T-helper 22 cell (primary cell): ENCODE measurements at places on chromosomes 7 and 10.

GRCh38 chr10:5419466-5420094 is 7.2 kb downstream of the NET1 start:
- no peak for DNase-seq

DNA sequence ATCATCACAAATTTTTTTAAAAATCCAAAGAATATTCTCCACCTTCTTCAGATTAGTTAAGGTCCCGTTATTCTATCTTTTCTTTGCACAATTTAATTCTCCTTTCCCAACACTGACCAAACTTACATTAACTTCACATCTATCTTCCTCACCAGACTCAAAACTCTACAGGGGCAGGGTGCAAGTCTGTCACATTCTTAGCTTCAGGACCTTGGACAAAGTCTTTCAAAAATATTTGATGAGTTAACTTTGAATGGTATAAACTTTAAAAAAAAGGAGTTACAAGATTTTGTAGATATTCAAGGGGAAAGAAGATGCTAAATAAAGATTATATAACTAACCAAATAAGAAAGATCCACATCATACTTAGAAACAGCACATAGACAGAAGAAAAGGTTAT is 132.7 kb downstream of the ZNF438 start:
- no peak for DNase-seq

GRCh38 chr7:150385302-150385723 is 6.2 kb downstream of the ZNF775 start:
- DNase-seq, result no peak

DNA sequence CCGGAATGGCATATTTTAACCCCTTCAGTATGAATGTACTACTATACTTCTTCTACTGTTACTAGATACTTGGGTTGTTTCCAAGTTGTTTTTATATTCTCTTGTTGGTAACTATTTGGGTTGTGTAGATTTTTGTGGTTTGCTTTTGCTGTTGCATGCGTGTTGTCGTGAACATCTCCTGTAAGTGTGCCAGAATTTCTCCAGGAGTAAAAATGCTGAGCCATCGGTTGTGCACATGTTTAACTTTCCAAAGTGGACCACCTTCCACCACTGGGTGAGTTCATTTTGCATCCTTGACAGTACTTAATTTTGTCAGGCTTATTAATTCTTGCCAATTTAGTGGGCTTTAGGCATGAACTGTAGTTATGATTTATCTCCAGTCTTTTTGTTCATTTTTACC is 47.9 kb downstream of the CSGALNACT2 start:
- no peak for DNase-seq

- DNase-seq, result no peak
Measured at GRCh38 chr7:116653204-116653603, 18.8 kb upstream of the MET start.

- no peak for DNase-seq
Measured at GRCh38 chr10:122199070-122199469, 72.0 kb upstream of the BTBD16 start.

GRCh38 chr10:79400146-79401004 is 45.0 kb downstream of the ZCCHC24 start:
- no peak for DNase-seq

DNA sequence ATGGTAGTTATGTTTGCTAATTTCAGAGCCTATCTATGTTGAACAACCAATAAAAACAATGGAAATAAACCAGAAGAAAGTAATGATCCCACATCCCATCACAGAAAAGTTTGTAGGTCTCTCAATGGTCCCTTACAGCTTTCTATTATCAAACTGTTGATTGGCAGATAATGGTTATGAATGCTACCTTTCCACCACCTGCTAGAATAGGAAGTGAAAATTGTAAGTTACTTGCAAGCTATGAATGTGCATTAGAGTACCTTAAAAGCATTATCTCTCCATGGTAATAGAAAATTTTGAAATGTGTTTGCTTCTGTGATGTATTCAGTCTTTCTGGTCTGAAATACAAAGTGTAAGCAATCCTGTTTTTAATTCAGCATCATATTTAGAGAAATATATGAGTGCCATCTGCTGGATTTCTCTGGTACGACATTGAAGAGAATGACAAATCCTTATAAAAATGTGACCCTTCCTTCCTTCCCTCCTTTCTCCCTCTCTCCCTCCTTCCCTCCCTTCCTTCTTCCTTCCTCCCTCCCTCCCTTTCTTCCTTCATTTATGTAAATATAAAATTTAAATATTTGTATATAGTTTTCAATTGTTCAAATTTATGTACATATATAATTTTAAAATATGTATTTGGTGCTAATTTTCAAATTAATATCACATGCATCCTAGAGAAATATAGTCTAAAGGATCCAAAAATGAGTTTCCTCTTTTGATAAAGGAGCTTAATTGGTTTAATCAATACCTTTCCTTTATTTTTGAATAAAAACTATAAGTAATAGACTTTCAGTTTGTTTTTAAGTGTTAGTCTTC is 41.4 kb upstream of the PNLIPRP3 start:
- no peak for DNase-seq

DNA sequence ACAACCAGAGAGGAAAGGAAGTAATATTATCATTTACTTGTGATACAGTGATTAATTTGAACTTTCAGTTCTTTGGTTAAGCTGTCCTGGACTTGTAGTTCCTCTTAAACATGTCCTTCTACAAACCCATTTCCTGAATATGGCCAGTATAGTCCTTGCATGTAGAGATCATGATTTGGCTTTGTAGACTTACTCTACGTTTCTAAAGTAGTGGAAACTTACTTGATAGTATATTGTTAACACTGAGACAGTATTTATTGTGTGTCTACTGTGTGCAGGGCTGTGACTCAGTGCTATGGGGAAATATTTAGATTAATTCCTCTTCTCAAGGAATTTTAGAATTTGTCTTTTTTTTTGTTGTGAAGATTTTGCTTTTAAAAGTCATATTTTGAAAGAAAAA is 109.5 kb downstream of the NRF1 start:
- DNase-seq, result no peak

GRCh38 chr10:129059977-129060376 is 407.1 kb upstream of the MGMT start:
- no peak for DNase-seq

DNA sequence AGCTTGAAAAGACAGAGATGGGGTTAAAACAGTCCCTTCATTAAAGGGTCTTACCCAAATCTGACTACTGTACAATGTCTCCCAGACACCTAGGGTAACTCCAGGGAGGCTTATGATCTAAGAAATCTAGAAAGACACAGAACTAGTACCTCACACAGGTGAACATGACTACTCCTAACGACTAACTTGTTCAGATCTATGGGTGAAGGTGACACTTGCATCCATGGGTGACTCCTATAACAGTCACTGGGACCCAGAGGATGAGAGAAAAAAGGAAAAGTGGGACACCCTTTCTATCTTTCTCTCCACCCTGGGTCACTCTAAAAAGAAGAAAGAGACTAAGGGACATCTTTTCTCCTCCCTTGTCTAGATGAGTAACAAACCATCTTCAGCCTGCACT is 19.2 kb downstream of the AKR1C8 start:
- DNase-seq, result no peak

DNA sequence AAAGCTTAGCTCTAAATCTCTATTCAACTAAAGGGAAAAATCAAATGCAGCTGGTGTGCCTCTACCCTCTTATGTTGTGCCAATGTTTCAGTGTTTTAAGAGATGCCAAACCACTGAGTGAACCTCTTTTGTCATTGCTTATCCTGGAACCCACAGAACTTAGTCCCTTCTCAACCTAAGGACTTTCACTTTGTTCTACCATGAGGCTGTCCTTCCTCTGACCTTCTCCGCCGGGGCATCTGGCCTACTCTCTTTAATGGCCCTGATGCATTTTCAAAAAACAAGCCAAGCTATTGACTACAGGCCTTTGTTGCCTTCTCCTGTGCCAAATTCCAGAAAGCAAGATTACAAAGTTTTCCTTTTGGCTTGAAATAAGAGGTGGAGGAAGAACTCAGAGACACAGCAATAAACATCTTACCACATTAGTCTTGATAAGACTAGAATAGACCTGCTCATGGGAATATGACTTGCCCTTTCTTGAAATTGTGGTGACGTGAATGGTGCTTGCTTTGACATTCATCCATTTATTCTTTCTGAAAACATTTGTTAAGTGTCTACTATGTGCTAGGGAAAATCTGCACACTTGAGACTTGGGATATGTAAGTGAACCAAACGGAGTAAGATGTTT is 253.2 kb upstream of the SMIM30 start:
- no peak for DNase-seq

DNA sequence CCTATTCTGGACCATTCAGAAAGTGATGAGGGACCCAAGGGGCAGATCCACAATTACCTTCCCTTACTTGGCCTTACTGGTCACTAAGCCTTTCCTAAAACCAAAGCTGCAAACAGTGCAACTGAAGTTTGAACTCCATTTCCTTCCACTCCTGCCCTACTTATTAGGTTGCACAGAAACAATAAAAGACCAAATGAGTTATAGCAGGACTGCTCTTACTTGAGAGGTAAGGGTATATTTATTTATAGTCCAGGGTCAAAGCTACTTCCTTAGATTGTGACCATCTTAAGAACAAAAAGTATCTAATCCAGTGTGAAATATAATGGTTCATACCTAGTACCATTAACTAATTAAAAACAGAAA is 27.0 kb downstream of the CDK6 start:
- no peak for DNase-seq

- DNase-seq, result no peak
Measured at GRCh38 chr7:38482521-38482920, 148.7 kb downstream of the AMPH start.

GRCh38 chr10:125543796-125544195 is 139.2 kb downstream of the TEX36 start:
- no peak for DNase-seq

GRCh38 chr7:6553448-6554044 is 2.3 kb upstream of the GRID2IP start:
- DNase-seq, result no peak

DNA sequence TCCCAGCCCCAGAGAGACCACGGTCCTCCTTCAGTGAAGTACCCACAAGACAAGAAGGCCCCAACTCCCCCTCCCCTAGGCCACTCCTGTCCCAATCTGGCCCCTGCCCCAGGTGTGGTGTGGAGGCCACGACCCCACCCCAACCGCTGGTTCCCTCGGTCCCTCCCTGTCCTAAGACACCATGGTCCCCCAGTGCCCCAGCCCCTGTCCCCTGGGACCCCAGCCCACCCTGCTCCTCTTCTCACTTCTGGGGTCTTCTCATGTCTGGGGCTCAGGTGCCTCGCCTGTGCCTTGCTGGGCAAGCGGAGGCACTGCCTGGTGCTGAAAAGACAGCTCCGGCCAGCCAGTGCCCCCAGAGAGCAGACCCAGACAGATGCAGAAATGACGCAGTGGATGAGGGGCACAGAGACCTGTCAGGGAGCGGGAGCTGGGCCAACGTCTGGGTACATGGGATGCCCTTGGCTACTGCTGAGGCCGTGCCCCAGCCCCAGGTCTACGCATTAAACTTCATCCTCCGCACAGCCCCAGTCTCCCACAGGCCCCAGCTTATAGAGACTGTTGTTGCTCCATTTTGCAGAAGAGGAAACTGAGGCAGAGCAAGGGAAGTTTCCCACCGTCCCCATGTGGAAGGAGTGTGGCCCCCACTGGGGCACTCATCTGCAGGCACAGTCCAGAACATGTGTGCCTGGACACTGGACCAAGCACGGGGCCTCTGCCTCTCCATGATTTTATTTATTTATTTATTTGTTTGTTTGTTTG is 14.8 kb downstream of the GRIFIN start:
- DNase-seq, result no peak

GRCh38 chr10:3036155-3037021 is 31.0 kb upstream of the PFKP start:
- no peak for DNase-seq

GRCh38 chr10:77547307-77548050 is 90.1 kb downstream of the KCNMA1 start:
- DNase-seq, result no peak

GRCh38 chr7:151094675-151095074 is 8.4 kb downstream of the AGAP3 start:
- DNase-seq, result no peak

DNA sequence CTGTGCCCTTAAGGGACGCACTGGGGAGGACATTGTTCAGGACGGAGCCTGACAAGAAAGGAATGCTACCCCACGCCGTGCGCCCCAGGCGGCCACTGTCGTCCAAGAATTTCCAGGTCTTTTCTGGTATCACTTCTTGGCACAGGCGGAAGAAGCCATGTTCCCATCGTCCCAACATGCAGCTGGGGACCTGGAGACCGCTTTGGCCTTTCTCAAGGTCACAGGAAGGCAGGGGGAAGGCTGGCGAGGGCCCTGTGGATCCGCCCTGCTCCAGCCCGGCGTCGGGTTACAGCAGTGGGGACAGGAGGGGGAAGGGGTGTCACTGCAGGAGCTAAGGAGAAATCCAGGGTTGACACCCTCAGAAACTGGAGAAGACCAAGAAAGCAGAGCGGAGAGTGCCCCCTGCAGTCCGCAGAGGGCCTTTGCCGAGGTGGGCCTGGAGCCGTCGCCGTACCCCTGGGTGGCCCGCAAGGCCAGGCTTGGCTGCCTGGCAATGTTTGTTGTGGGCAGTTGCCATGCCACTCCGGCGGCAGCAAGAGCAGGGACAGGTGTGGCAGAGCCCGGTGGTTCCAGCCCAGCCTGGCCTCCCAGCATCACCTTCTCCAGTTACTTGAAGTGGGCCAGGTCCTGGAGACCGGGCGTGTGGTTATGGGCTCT is 104.1 kb downstream of the LHPP start:
- DNase-seq, result no peak

- no peak for DNase-seq
Measured at GRCh38 chr7:45663167-45663921, 89.2 kb downstream of the ADCY1 start.

DNA sequence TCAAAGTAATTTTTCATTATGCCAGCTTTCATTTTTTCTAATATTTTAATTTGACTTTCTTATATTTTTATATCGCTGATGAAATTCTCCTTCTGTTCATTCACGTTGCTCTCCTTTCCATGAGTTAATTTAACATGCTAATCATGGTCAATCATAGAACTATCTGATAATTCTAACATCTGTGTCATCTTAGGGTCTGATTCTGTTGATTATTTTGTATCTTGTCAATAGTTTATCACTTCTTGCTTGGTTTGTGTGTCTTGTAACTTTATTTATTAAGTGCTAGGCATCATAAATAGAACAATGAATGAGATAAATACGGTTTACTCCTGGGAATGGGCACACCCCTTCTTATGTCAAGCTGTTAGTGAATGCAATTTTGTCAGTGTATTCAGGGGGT is 11.0 kb downstream of the TCERG1L start:
- DNase-seq, result no peak

- no peak for DNase-seq
Measured at GRCh38 chr10:118952493-118953295, 76.8 kb upstream of the NANOS1 start.

- DNase-seq, result no peak
Measured at GRCh38 chr10:69855346-69856111, 53.8 kb downstream of the COL13A1 start.

DNA sequence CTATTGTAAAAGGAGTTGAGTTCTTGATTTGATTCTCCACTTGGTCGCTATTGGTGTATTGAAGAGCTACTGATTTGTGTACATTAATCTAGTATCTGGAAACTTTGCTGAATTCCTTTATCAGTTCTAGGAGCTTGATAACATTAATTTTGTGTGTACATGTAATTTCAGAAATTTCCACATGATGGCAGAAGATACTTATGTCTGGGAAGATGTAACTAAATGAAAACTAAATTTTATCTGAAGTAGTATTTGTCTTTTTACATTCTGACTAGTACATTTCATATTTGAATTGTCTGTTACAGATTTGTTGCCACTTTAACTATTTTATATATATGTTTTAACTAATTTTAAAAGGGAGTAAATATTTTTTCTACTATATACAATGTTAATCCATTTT is 27.6 kb downstream of the SDHAF3 start:
- no peak for DNase-seq

- DNase-seq, result peak; percentile 30
Measured at GRCh38 chr10:103759100-103759781, 96.1 kb downstream of the SH3PXD2A start.

GRCh38 chr10:73086816-73087215 is 9.8 kb downstream of the P4HA1 start:
- DNase-seq, result no peak
